ENCODE measurements at places on chromosomes 12 and 14. TPM values are rescaled to one million over a fixed set of nuclear protein-coding genes. Genes with fewer than 3 reads are reported as not detected.
A peak's percentile ranks its signal among the peaks of the same experiment; 100 is the strongest.

The C3AR1 gene
- polyA plus RNA-seq = 1.1 TPM

GRCh38 chr14:68281497-68281896, 461.9 kb downstream of the RAD51B start:
- no peak for DNase-seq

DNA sequence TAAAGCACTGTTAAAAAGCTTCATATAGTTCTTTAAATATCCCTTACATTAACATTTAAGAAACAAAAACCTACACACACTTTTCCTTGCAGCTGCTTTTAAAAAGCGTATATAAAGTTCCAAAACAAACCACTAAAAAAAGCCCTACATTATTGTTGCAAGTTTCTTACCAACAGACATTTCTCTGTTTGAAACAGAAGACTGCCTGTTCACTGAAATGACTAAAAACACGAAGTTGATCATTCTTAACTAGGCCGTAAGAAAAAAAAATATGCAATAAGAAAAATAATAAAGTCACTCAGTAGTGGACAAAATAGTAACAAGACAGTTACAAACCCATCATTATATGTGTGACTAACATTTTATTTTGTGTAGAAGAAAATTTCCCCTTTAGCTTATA, 37.3 kb downstream of the KIF21A start:
- no peak for DNase-seq

DNA sequence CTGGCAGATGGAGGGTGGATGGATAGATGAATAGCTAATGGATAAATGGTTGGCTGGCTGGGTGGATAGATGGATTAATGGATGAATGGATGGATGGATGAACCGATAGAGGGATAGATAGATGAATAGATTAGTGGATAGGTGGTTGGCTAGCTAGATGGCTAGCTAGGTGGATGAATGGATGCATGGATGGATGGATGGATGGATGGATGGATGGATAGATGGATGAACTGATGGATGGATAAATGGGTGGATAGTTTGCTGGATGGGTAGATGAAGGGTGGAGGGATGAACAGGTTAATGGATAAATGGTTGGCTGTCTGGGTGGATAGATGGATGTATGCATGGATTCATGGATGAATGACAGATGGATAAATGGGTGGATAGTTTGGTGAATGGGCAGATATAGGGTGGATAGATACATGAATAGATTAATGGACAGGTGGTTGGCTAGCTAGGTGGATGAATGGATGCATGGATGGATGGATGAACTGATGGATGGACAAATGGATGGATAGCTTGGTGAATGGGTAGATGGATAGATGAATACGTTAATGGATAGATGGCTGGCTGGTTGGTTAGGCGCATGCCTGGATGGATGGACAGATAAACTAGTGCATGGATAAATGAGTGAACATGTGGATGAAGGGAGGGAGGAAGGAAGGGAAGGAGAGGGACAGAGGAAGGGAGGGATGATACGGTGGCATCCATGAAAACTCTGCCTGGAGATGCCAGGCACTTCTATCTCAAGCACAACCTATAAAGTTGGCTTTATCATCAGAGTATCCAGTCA, 8.1 kb downstream of the SERPINA9 start:
- no peak for DNase-seq

DNA sequence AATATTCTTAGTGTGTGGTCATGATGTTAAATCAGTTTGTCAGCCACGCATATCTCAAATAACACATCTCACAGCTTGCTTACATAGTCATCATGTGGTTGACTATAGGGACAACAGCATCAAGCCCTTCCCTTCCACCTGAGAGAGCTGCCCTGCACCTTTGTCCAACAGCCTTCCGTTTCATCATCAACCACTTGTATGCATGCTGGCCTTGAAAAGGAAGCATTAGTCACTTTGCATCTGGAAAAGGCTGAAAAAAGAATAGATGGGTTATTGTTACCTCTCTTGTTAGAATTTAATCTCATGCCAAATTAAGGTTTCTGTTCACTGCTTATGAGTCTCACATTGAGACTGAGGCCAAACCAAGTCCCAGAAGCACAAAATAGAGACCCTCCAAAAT, 1586.5 kb upstream of the SEL1L start:
- DNase-seq = no peak

- DNase-seq = no peak
These were observed 59.2 kb upstream of the RTRAF start for GRCh38 chr14:51929910-51930682.

DNA sequence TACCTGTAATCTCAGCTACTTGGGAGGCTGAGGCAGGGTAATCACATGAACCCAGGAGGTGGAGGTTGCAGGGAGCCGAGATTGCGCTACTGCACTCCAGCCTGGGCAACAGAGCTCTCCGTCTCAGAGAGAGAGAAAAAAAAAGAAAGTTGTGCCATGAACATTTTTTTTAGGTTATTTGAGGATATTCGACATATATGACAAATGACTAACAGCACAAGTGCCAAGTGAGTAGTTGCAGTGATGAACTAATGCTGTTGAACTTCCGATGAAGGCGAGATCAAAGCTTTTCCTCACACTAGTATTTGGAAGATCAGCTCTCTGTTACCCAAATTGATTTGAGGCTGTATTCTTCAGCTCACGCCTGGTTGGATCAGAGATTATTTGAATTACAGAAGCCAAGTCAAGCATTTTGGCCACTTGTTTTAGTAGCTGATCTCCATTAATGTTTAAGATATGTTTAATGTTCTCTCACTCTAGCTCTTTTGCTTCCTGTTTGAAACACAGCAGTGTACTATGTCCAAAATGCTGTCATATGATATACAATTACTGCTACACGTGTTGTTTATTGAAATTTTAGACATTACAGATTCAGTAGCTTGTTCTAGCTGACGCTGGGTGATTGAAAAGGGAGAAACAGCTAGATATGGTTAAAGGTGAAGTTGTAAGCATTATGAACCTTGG, 43.4 kb downstream of the WDR20 start:
- no peak for DNase-seq

DNA sequence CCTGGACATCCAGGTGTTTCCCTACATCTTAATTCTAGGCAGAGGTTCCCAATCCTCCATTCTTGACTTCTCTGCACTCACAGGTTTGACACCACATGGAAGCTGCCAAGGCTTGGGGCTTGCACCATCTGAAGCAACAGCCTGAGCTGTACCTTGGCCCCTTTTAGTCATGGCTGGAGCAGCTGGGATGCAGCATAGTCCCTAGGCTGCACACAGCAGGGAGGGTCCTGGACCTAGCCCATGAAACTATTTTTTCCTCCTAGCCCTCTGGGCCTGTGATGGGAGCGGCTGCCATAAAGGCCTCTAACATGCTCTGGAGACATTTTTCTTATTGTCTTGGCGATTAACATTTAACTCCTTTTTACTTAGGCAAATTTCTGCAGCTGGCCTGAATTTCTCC, 417.2 kb upstream of the FLRT2 start:
- no peak for DNase-seq

DNA sequence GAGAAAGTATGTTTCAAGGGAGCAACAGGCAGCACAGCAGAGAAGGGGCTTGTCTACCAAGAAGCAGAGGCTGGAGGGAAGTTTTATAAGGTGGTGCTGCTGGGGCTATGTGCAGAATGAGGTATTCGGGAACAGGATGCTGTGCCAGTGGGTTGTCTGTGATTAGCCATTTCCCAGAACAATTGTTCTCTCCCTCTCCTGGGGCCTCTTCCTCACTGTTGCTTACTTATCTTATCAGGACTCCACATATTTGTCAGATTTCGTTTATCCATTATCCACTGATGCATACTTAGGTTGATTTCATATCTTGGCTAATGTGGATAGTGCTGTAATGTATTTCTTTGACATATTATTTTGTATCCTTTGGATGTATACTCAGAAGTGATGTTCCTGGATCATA, 195.1 kb upstream of the RTL1 start:
- no peak for DNase-seq

DNA sequence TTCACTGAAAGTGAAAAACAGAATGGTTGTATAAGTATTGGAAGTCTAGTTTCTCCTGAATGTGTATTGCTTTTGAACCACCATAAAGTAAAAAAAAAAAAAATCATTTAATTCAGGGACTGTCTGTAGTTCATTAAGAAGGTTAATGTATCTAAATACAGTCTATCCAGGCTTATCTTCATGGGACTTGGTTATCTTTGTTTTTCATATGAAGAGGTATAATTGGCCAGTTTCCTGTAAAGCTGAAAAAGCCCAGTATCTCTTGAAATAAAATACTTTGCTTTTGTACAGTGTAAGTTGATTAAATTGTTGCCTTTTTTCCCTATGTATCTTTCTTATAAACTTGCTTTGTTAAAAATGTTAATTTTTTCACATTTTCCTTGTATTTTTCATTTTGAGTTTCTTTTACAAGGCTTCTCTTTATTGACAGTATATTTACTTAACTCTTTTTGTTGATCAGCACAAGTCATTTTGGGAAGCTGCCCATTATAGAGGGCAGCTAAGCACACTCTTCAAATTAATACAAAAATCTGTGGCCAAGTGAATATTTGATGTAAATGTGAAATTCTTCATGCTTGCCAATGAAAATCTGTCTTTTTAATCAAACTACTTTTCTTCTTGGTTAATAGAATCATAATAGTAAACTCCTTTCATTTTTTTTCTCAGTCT, 156.0 kb downstream of the TMTC3 start:
- no peak for DNase-seq

- DNase-seq = no peak
These were observed 10.2 kb downstream of the HEATR5A start for GRCh38 chr14:31410048-31410650.

DNA sequence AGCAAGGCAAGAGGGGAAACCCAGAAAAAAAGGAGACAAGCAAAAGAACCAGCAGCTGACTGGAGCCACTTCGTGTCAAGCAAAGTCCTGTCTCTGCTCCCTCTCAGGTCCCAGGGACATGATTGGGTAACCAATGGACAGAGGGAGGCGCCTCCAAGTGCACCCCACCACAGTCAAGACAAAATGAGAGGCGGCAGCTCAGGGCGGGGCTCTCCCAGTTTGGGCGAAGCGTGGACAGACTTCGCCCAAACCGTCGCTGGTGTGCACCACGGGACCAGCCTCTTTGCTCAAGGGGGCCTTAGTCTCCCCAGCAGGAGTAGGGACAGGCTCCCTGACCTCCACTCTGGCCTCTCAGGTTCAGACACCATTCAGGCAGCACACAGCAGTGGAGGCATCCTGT, 1.5 kb upstream of the BEGAIN start:
- no peak for DNase-seq

GRCh38 chr14:69314327-69314726, 54.4 kb downstream of the GALNT16 start:
- DNase-seq = no peak

The EIF2S3B gene
- polyA plus RNA-seq = 0.46 TPM

The RBP5 gene
- 7.8 TPM for polyA plus RNA-seq

DNA sequence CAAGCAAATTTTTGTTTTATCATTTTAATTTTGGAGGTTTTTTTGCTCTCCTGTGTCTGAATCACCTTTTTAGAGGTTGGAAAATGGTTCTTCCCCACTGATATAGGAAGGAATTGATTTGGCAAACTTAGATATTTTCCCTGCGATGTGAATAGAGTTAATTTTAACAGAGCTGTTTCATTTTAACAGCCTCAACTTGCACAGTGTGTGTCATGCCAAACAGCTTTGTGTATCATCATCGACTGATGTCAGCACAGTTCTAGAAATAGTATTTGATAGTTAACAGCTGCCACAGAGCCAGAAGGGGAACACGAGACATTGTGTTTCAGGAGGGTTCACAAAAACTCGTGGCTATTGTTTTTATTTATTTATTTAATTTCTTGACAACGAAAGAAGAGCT, 243.1 kb upstream of the FOXN3 start:
- DNase-seq = no peak

The RFX4 gene
- polyA plus RNA-seq = 0.05 TPM

DNA sequence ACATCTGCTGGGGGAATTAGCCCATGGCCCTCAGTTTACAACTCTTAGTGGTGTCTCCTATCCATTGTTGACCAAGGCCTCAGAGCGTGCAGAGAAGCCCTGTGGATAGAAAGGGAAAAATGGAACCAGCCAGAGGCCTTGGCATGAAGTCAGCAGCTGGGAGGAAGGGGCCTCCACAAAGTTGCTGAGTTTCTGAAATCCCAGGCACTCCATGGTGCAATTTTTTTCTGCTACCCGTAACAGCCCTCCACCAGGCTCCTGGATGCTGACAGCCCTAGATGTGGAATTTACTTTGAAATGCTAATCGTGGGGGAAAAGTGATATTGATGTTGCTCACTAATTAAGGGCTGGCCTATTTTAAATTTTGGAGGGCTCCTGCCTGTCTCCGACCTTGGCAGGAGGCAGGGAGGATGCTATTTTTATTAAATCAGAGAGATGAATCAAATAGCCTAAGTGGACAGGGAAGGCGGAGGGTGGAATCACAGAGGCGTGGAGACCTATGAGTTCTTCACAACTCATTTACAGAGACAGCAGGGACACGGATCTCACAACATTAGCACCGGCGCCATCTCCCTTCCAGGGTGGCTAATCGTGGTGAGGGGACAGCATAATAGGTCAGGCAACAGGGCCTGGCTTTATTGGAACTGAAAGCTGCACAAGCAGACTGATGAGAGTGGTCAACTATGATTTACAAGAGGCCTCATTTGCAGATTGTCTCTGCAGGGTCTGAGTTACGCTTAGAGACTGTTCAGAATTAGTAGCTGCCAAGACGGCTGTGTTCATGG, 99.8 kb upstream of the WSCD2 start:
- DNase-seq = no peak

GRCh38 chr12:132349501-132350131, 20.2 kb upstream of the GALNT9 start:
- DNase-seq = no peak

DNA sequence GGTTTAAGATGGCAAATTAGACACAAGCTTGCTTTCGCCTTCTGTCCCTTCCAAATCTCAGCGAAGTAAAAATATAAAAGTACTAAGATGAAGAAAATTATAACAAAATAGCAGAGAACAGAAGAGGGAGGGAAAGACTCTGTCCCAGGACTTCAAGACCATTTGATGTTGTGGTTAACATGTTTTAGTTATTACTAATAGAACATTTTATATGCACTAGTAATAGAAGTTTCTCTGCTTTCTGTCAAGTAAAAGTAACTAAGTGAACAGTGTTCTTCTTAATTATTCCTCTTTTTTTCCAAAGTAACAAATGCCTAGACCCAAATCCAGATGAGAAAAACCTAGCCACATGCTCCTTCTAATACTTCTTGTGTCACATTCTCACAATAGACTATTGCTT, 85.1 kb upstream of the DAAM1 start:
- no peak for DNase-seq

- DNase-seq = no peak
These were observed 207.5 kb downstream of the EXOC5 start for GRCh38 chr14:57061009-57061711.

DNA sequence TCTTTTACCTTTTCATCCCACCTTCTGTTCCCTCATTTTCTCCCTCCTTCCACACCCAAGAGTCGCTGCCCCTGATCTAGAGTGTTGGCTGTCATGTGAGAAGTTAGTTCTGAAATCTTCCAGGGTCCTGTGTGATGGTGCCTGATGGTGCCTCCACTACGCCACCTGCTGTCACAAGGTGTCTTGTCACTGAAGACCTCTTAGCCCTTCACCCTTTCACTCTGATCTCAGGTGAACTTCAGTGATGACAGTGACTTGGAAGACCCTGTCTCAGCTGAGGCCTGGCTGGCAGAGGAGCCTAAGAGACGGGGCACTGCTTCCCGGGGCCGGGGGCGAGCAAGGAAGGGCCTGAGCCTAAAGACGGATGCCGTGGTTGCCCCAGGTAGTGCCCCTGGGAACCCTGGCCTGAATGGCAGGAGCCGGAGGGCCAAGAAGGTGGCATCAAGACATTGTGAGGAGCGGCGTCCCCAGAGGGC, 7.6 kb upstream of the PFDN5 start:
- peak; percentile 70 for DNase-seq

- no peak for DNase-seq
These were observed 135.4 kb upstream of the EGLN3 start for GRCh38 chr14:34086223-34086757.

The SETD1B gene
- polyA plus RNA-seq = 18.5 TPM

The MSRB3 gene
- 3.9 TPM for polyA plus RNA-seq
